ENCODE measurements at places on chromosomes 13 and 19. TPM values are rescaled to one million over a fixed set of nuclear protein-coding genes. Genes with fewer than 3 reads are reported as not detected.

- no peak for DNase-seq
Observed at GRCh38 chr13:24247016-24247415, 62.4 kb upstream of the C1QTNF9 start.

CEBPG gene
- 55.7 TPM for total RNA-seq

AKAP8L gene
- 79.8 TPM for total RNA-seq

- DNase-seq, result no peak
Observed at GRCh38 chr13:41428155-41428554, 29.2 kb upstream of the RGCC start.

DNA sequence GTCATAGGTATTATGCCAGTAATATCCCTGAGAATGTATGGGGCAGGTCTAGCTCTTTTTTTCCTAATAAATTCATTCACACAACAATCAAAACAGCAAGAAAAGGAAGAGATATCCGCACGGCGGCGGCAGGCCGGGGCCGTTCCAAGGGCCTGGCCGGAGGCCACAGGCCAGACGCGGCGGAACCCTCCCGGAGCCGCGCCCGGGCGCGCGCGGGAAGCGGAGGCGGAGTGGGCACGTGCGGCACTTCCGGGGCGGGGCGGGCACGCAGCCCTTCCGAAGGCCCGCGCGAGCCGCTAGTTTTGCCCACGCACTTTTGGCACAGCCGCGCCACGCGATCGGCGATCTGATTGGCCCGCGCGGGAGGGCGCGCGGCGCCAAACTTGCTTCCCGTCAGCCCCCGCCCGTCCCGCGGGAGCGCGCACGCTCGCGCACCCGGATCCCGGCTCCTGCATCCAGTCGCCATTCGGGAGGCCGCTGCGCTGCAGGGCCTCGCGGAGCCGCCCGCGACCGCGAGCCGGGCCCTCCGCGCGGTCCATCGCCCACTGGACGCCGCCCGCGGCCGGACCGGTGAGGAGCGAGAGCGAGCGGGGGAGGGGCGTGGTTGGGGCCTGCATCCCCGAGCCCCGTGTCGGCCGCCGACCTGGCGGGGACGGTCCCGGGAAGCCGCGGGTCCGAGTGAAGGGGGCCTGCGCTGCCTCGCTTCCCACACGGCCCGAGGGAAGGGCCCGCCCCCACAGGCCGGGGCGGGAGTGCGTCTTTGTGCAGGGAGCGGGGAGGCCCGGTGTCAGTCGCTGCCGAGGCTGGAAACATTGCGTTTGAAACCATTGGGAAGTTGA, at the start of gene CHAMP1:
CHAMP1 (plus strand) TSS at position 430 of the 839 bp plus-strand sequence. CDS start 9,340 bp downstream, outside the sequence.
- peak; percentile 77 for DNase-seq

- no peak for DNase-seq
Observed at GRCh38 chr19:33831825-33832224, 35.2 kb downstream of the KCTD15 start.

SLITRK6 gene
- total RNA-seq, result not detected

RASIP1 gene
- total RNA-seq, result 4.8 TPM

- no peak for DNase-seq
Observed at GRCh38 chr13:73910733-73911132, 223.5 kb downstream of the KLF12 start.

- DNase-seq, result no peak
Observed at GRCh38 chr19:1998712-1999708, 16.5 kb downstream of the BTBD2 start.

- DNase-seq, result no peak
Observed at GRCh38 chr13:77853703-77854102, 64.9 kb downstream of the EDNRB start.

- DNase-seq, result no peak
Observed at GRCh38 chr13:40271931-40272775, 394.3 kb downstream of the FOXO1 start.

KIR2DL4 gene
- total RNA-seq, result not detected

GRCh38 chr13:27398360-27398759, 26.1 kb upstream of the GTF3A start:
- DNase-seq, result no peak

DNA sequence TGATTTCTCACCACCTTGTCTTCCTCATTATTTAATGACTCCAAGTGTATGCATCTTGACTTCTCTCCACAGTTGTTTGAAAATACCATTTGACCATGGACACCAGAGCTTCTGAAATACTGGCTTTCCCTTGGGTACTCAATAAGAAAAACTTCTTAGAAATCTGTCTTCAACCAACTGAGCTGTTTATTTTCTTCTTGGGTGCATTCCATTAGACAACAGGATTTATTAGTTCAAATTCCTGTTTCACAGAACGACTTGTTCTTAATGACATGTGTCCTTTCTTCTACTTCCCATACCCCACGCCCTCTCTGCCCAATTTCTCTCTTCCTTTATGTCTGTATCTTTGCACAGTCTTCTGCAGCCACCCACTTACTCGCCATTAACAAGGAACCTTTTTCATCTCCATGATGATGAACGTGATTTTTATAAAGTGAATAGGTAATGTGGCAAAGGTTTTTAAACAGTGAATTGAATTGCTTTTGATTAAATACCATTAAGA, 11.3 kb upstream of the ITM2B start:
- no peak for DNase-seq

TINCR gene
- 1.0 TPM for total RNA-seq

CEACAM8 gene
- total RNA-seq, result not detected

GRCh38 chr19:4711211-4711610, 12.4 kb downstream of the DPP9 start:
- no peak for DNase-seq

SELENOV gene
- 0.42 TPM for total RNA-seq

DNA sequence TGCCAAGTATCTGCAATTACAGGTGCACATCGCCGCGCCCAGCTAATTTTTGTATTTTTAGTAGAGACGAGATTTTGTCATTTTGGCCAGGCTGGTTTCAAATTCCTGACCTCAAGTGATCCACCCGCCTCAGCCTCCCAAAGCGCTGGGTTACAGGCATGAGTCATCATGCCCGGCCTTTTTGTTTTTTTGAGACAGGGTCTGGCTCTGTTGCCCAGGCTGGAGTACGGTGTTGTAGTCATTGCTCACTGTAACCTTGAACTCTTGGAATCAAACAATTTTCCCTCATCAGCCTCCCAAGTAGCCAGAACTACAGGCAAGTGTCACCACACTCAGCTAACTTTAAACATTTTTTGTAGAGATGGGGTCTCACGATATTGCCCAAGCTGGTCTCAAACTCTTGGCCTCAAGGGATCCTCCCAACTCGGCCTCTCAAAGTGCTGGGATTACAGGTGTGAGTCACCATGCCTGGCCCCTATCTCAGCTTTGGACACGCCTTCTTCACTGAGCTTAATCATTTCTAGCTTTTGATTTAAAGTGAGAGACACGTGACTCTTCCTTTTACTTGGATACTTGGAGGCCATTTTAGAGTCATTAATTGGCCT, 4.0 kb upstream of the IRGC start:
- DNase-seq, result no peak

DOCK9 gene
- total RNA-seq, result 230 TPM

B3GNT3 gene
- 11.5 TPM for total RNA-seq

ZNF14 gene
- 2.7 TPM for total RNA-seq

DNA sequence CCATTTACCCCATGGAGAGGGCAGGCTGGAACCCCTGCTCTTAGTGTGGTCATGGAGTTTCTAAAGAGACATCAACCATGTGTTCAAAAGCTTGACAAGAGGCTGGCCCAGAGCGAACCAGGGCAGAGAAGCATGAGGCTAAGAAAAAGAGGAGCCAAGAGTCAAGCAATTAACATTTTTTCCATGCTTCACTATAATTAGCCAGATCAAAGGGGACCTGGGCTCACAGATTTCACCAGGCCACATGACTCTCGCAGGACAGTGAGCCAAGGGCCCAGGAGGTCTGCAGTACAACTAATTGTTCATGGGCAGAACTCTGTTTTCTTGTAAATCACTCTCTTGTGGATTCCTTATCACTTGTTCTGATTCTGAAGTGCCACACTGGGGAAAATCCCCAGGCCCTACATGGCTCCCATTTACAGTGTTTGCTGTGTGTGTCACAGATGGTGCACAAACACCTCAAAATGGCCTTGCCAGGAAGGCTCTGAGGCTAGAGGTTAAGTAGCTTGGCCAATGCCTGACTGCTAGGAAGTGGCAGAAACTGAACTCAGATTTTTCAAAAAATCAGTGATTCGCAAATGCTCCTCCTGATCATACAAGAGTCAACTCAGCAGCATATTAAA, 101.2 kb downstream of the LHFPL6 start:
- DNase-seq, result no peak

- DNase-seq, result no peak
Observed at GRCh38 chr19:33465834-33466233, 55.8 kb downstream of the PEPD start.

EFNA2 gene
- total RNA-seq, result 3.1 TPM

GRCh38 chr19:31280287-31281006, 68.8 kb downstream of the TSHZ3 start:
- no peak for DNase-seq

DNA sequence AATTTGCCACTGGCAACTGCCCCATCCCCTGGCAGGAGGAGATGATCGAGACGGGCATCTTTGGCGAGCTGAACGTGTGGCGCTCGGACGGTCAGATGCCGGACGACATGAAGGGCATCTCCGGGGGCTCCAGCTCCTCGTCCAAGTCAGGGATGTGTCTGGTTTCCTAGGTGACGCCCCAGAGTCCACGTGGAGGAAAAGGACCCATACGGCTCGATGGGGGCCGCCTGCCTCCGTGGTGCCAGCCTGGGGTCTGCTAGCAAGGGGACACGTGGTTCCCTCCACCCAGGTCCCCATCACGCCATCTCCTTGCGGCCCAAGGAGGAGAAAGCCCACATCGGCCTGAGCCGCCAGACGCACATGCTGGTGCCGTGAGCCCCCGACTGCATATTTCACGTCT, 23.8 kb upstream of the TMEM255B start:
- no peak for DNase-seq

- DNase-seq, result no peak
Observed at GRCh38 chr13:47794963-47795362, 206.1 kb downstream of the SUCLA2 start.

- no peak for DNase-seq
Observed at GRCh38 chr19:46431824-46432223, 3.1 kb upstream of the PNMA8C start.

DNA sequence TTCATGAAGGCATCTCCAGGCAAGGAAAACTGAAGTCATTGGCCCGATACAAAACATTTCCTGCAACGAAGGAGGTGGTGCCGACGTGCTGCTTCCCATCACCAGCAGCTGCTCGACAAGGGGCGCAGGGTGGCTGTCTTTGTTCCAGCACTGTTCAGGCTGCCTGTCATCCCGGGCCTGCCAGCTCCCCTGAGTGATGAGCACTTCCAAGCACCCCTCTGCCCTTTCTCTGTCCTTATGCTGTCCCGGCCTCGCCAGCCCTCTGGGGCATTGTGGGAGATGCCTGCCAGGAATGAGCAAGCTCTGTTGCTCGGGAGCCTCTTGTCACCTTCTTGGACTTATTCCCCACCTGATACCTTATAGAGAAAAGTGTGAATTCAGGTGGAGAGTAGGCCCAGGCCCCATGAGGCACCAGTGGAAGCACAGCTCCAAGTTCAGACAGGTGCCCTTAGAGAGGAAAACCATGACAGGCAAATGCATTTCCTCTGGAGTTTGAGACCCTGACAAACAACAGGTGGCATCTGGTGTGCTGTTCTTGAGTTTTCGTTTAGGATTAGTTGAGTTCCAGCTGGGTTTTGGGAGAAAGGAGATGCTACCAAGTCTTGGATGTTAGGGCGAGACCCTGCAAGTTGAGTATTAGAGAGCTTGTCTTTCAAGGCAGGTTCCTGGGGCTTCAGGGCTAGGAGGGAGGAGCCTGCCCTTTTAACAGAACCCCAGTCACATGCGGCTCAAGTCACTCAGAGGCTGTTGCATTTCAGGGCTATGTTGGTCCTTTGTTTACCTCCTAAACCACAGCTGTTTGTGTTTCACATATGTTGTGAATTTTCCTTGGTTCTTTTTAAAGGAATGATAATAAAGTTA, 21.4 kb downstream of the BBC3 start:
- DNase-seq, result no peak

- DNase-seq, result no peak
Observed at GRCh38 chr19:40948580-40949299, 42.3 kb upstream of the CYP2B6 start.
